ENCODE measurements at places on chromosomes 7 and 10.

DNA sequence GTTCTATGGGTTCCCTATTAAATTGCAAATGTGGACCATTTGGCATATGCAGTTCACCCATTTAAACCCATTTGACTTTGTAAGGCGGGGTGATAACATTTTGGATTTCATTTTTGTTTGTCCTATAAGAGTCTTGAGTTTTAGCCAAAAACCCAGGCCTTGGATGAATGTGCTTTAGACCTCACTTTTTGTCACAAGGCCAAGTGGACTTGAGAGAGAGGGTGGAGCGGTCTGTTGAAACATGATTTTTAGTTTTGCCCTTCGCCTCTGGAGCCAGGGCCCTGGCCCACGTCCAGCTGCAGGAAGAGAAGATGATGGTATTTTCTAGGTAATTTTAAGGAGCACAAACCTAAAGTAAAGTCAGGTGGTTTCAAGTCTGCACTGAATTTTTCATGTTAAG is 260.1 kb downstream of the SLC25A13 start:
- no peak for DNase-seq

DNA sequence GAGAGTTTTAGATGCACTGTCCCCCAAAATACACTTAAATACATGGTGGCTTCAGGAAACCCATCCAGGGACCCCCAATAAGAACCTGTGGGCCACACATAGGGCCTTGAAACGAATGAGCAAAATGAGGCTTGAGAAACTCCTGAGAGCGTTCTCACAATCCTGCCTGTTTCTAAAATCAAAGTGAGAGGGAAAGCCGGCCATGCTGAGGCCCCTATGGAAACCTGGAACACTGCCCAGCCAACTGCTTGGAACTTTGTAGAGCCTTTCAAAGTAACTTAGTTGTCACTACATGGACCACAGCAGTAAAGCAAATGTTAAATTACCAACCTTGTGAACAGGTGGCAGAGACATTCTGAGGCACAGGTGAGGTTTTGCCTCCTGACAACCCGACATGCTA is 13.4 kb downstream of the SGMS1 start:
- no peak for DNase-seq

- DNase-seq, result no peak
Observed at GRCh38 chr7:83476511-83477050, 172.4 kb downstream of the SEMA3E start.

- no peak for DNase-seq
Observed at GRCh38 chr7:21304808-21305375, 123.0 kb upstream of the SP4 start.

- no peak for DNase-seq
Observed at GRCh38 chr7:68682910-68683309, 915.4 kb upstream of the AUTS2 start.

- DNase-seq, result no peak
Observed at GRCh38 chr10:99369126-99369525, 40.0 kb downstream of the CNNM1 start.

GRCh38 chr7:7617550-7617949 is 23.0 kb upstream of the UMAD1 start:
- DNase-seq, result no peak

GRCh38 chr7:77284005-77284404 is 84.4 kb upstream of the FGL2 start:
- DNase-seq, result no peak

GRCh38 chr7:82722946-82723345 is 279.4 kb upstream of the CACNA2D1 start:
- no peak for DNase-seq

All from central memory CD4-positive, alpha-beta T cell (primary cell).